ENCODE measurements at places on chromosomes 16 and 17.
A peak's percentile ranks its signal among the peaks of the same experiment; 100 is the strongest.

DNA sequence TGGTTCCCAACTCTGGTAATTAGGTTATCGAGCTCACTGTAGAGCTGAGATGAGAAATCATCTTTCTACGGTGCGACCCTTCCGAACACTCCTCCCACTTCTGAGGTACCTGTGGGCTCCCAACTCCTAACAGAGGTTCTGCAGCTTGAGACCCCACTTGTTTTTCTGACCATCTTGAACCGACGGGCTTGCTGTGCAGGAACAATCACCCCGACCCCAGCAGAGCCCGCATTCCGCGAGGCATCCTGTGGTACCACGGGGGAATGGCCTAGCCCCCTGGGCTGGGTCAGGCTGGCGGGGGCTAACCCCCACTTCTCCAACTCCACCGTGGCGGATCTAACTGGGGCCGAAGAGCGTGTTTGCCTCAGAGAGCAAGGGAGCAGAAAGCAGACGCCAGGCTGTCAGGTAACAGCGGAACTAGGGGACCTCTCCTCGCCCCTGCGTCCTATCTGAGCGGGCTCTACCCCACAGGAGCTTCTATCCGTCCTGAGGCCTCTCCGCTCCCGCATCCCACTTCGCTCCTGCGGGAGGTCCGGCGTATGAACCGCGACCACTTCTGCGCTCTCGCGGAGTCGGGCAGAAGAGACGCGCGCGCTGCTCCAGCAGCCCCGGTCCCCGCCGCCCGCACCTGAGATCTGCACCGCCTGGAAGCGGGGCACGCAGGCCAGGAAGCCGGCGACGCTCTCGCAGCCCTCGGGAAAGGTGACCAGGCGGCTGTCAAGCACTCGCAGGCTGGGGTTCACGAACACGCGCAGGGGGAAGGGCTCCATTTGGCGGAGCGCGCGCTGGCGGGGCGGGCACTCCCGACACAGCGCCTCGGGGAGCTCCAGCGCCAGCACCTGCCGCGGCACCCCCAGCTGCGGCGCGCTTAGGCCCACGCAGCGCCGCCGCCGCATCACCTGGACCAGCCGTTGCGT, 761 bp downstream of the PDF start:
- no peak for ATAC-seq

- no peak for ATAC-seq
Measured at GRCh38 chr17:39701012-39701783, 1.3 kb downstream of the ERBB2 start.

GRCh38 chr17:77167472-77168306, 26.9 kb downstream of the SEC14L1 start:
- ATAC-seq: no peak

DNA sequence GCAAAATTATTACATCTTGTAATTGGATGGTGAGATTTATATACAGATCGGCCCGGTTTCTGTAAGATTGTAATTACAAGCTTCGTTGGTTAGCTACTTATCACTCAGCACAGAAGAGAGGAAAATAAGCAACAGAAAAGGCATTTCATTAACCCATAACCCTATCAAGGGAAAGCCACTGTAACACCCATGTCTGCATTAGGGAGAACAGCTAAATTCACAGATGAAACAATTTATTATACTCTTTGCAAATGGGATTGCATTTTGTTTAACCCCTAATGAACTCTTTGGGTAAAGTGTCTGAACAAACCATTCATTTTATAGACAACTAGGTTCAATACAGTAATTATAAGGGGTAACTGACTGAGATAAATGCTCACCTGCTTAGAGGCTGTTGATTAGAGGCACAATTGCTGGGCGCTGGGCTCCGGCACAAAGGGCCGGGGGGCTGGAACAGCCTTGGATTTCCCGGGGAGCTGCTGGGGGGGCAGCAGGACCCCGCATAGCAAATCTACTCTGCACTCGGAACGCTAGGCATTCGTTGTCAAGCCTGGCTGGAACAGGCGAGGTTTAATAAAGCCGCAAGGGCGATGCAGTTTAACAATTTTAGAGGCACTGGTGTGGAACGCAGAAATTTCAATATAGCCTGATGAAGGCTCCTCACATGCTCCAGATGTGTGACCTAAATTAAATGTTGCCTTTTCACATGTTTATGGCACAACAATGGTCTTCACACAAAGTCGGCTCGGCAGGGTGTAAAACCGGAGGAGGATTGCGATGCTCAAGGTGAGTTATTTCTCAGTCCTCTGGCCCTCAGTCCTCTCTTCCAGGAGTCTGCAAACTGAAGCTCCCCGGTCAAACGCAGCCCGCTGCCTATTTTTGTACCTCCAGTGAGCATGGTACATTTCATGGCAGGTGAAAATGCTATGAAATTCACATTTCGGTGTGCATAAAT, 134.0 kb upstream of the IRX6 start:
- ATAC-seq: no peak

GRCh38 chr16:31113121-31114120, 4.0 kb upstream of the KAT8 start:
- ATAC-seq: no peak

DNA sequence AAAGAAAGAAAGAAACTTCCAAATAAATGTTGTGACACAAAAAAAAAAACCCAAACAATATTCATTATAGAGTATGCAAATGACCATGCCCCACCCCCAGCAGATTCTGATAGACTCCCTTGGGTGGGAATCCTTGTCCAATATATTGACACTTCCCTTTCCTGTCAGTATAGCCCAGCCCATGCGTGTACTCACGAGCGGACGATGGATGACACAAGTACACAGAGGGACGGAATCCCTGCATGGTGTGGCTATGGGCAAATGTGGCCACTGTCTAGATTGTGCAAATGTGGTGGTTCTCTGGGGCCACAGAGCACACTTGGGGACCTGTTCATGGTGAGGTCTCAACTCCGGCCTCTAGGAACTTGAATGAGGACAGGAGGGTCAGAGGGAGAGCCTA, 3.1 kb downstream of the RAB37 start:
- no peak for ATAC-seq

DNA sequence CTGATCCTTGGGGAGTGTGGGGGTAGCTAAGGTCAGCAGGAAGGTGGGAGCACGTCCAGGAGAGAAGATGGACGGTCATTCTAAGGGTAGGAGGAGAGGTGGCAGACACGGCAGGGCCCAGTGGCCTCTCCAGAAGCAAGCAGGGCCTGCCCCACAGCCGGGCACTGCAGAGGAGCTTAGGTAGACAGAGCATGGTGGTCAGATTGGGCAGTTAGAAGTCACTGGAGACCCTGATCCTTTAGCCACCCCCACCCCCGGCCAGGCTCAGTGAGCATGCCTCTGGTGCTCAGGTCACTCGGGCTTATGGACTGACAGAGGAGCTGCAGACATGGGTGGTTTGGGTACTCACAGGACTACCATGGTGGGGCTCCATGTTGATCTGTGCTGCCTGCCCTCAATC, 26.3 kb downstream of the NLRP1 start:
- no peak for ATAC-seq

DNA sequence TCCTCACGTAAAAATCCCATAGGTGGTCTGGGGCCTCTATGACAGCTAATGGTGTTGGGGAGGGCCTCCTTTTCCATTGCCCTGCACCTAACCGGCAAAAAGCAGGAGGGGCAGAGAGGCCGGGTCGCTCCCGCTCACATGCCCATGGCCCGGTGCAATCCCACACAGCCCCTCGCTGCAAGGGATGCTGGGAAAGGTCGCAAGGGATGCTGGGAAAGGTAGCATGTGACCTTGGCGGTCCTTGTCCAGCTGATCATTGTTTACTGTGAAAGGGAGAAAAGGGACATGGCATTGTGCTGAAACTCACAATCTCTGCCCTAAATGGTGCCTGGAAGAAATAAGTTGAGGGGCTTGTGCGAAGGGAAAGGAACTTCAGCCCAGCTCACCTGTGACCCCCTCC, 10.0 kb downstream of the DEF8 start:
- ATAC-seq: no peak

- ATAC-seq: no peak
Measured at GRCh38 chr17:31745964-31746600, 113.0 kb downstream of the COPRS start.

GRCh38 chr16:89581045-89581695, 5.6 kb downstream of the CPNE7 start:
- no peak for ATAC-seq

DNA sequence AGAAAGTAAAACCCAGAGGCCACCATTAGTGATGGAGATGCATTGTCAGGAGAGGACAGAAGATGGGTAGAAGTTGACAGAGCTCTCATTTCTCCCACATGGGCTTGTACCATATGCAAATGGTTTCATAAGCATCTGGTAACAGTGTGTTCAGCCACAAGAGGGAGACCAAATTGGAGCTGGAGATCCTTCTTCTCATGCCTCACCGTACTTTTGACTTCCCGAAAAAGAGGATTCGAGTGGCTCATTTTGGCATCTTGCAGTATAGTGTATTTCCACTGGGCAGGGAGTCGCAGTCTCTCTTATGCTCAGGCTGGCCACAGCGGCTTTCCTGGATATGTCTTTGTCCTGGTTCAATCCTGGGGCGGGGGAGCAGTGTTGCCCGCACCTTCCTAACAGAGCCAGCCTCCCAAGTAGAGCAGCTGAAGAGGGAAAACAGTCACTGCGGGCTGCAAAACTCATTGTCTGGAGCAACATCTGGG, 23.8 kb downstream of the TBC1D3B start:
- ATAC-seq: no peak

DNA sequence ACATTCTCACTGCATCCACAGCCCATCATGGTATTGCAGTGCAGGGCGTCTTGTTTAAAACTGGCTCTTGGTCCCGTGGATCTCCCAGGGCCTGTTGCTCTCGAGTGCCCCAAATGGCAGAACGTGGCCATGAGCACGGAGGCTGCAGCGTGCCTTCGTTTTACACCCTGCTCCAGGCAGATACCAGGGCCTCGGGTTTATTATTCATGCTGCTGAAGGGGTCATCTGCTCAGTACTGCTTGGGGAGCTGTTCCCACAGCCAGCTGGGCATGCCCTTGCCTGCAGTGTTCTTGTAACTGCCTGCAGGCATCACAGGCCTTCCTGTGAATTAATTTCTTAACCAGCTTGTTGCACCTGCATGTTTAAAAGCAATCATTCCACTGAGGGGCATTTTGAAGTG, 129.7 kb upstream of the CHMP6 start:
- ATAC-seq: peak; percentile 28

DNA sequence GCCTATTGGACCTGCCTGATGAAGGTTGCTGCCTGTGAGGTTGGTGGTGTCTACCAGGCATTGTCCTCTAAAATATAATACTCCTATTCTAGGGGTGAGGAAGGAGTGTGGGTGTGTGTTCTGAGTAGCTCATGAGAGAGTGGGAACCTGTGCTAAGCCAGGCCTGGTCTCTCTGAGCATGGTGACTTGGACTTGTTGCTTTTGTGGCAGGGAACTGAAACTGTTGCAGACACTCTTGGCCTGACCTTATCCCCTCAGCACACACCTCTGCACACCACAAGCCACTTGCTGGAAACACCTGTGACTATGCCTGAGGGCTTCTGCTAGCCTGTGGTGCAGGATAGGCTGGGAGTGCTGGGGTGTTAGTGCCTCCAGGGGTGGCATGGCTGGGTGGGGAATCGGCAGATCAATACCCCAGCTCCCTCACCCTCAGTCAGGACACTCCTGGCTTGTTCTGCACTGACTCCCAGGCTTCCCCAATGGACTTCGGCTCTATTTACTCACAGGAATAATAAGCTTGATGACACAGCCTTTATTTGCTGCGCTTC, 29.9 kb downstream of the PLCG2 start:
- ATAC-seq: no peak

GRCh38 chr16:2475413-2476344, 752 bp downstream of the TBC1D24 start:
- peak; percentile 1 for ATAC-seq

DNA sequence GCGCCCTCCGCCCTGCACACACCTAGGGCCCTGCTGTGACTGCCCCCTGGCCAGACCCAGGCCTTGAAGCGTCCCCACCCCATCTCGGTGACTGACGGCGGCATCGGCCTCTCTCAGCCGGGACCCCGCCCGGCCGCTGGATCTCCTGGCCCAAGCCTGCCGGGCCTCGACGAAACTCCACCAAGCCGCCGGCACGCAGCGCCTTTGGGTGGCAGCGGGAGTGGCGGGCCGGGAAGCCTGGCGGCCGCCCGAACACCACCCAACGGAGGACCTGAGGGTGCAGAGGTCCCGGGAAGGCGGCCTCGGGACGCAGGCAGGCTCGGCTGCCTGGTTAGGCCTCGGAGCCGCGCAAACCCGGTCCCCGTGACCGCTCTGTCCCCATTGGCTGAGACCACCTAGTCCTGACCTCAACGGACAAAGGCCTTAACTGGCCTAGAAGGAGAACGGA, 12.0 kb upstream of the TMEM97 start:
- no peak for ATAC-seq

DNA sequence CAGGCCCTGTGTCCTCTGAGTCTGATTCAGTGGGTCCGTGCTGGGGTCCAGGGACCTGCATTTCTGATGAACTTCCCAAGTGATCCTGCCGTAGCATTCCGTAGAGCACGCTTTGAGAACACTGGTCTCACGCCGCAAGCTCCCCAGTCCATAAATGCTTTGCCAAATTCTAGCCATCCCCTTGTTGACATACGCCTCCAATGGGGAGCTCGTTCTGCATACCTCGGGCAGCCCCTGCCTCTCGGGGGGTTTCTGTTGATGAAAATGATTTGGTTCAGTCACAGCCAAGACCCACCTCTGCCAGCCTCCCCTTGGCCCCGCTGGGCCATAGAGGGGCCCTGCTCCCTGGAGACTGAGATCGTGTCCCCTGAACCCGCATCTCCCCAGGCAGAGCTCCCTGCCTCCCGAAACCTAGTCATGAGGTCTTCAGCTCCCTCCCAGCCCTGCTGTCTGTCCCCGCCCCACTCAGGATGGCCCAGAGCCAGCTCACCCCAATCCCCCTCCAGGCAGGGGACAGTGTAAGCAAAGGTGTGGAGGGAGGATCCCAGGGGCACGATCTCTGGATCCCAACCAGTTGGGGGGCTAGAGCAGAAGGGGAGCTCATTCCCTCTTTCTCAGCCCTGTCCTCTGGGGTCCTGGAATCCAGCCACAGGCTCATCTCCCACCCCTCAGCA, 16.2 kb upstream of the SPNS2 start:
- no peak for ATAC-seq

GRCh38 chr16:76373998-76374397, 96.8 kb downstream of the CNTNAP4 start:
- ATAC-seq: no peak

GRCh38 chr17:82003411-82004381, 19.0 kb downstream of the CENPX start:
- ATAC-seq: peak; percentile 92

DNA sequence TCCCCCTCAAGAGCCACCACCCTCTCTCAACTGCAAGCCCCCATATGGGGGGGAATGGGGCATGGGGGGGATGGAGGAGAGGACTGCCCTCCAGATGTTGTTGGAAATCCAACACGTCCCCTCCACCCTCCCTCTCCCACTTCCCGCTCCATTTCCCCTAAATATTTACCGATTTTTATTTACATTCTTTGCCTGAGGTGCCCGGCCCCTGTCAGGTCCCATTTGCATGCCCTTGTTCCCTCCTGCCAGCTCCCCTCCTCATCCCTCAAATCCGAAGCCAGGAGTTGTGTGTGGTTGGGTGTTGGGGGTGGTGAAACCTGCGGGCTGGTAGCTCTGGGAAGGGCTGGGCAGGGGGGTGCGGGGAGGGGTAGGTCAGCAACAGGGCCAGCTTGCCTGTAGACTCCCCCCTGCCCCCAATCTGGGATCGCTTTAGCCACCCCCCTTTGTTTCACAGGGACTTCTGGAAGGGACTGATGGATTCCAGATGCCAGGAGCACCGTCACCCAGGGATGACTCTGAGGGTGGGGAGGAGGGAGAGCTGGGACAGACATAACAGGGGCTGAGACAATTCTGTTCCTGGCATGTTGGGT, 39.7 kb upstream of the NGFR start:
- ATAC-seq: no peak

- ATAC-seq: no peak
Measured at GRCh38 chr17:18944646-18945045, 7.3 kb upstream of the SLC5A10 start.
